ENCODE measurements at places on chromosomes 4 and X. TPM values are rescaled to one million over a fixed set of nuclear protein-coding genes. Genes with fewer than 3 reads are reported as not detected.

- no peak for DNase-seq
Measured at GRCh38 chr4:183675625-183676024, 16.5 kb downstream of the TRAPPC11 start.

DNA sequence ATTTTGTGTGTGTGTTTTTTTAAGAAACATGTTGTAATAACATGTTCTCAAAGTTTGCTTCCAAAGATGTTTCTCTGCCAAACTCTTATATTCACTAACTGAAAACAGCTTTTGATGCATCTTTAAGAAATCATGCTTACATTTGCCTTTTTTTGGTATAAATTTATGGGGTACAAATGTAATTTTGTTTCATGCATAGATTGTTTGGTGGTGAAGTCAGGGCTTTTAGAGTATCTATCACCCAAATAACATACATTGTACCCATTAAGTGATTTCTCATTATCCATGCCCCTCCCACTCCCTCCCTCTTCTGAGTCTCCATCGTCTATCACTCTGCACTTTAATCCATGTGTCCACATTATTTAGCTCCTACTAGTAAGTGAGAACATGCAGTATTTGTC is 30.8 kb downstream of the SPINK2 start:
- DNase-seq, result no peak

DNA sequence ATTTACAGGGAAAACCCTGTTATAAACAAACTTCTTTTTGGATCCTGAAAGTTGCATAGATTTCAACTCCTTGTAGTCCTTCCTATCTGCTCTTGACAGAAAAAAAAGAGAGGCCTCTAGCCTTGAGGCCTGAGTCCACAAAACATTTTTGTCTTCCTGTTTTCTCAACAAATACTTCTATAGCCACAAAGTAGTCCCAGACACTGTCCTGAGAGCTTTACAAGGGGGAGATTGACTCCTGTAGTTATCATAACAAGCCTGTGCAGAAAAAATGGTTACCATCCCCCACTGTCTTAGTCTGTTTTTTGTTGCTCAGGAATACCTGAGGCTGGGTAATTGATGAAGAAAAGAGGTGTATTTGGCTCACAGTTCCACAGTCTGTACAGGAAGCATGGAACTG is 35.2 kb downstream of the PCDH7 start:
- DNase-seq, result no peak

DNA sequence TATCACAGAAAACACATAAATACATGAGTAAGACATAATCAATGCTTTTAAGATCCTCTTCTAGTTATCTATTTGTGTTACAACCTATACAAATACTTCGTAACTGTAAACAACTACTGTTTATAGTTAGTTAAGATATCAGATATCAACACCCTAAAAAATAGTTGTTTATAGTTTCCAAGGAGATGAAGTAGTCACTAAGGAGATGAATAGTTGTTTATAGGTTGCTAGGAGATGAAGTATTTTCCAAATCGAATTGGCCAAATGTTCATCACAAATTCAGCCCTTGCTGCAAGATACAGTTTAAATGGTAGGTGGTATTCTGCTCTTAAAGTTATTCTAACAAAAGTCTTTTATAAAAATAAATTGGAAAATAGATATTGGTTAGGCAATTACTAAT is 618.2 kb upstream of the PCDH10 start:
- DNase-seq, result no peak

GRCh38 chrX:23478561-23478960 is 143.9 kb downstream of the PTCHD1 start:
- DNase-seq, result no peak

DNA sequence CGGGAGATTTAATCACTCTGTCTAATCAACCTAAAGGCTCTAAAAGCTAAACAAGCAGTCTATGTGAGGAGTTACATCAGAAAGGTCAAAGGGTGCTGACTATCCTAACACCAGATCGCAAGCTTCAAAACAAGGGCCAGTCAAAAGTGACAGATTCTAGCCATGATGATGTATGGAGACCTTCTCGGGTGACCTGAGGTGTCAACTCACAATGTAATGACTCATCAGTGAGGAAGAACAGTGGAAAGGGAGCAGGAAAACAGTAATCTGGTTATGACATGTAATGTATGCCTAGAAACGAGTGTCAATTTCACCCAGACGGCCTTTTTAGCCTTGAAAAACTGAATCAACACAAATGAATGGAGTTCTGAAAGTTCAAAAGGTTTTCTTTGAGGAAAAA is 375.3 kb downstream of the IDS start:
- DNase-seq, result peak; percentile 73

DNA sequence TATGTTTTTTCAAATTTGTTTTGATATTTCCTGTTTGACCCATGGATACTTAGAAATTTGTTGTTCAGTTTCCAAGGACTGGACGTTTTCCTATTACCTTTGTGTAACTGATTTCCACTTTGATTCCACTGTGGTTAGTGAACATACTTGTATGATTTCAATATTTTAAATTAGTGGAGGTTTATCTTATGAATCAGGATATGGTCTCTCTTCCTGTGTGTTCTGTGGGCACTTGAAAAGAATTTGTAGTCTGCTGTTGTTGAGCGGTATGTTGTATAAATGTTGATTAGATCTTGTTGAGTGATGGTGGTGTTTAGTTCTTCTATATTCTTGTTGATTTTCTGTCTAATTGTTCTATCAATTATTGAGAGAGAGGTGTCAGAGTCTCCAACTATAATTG is 21.2 kb upstream of the LAMTOR3 start:
- no peak for DNase-seq

- DNase-seq, result peak; percentile 39
Measured at GRCh38 chr4:112747036-112747435, 110.1 kb downstream of the LARP7 start.

- DNase-seq, result peak; percentile 72
Measured at GRCh38 chr4:76087007-76087769, 12.7 kb downstream of the ART3 start.

DNA sequence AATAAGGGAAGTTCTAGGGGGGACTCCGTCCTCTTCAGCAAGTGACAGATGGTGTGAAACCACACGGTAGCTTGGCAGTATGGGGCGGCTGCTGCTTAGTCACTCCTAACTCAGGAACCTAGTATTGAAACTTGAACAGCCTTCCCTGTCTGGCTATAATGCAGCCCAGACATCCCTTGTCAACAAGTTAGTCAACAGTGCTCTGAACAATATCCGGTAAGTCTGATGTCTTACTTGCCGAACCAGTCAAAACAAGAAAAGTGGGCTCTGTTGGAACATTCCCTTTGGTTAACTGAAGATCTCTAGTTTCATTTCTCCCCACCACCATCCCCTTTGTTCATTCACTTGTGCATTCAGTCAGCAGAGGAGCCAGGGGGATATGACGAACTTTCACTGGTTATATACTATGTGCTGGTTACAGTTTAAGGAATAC is 18.7 kb upstream of the CXCL13 start:
- DNase-seq, result peak; percentile 100

- no peak for DNase-seq
Measured at GRCh38 chrX:20333672-20334071, 67.0 kb upstream of the RPS6KA3 start.

DNA sequence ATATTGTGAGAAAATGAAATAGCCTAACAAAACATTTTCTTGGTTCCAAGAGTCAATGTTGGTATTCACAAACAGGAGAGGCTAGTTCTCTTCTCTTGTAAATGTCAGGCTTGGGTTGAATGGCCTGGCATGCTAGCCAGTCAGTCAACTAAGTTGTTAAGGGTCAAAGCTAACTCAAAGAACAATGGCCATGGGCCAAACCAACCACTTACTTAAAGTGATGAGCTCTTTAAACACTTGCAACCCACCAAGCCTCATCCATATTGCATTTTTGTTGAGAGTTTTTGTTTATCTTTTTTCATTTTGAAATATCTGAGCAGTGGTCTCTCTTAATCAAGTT is 394.5 kb downstream of the RAB28 start:
- no peak for DNase-seq

DNA sequence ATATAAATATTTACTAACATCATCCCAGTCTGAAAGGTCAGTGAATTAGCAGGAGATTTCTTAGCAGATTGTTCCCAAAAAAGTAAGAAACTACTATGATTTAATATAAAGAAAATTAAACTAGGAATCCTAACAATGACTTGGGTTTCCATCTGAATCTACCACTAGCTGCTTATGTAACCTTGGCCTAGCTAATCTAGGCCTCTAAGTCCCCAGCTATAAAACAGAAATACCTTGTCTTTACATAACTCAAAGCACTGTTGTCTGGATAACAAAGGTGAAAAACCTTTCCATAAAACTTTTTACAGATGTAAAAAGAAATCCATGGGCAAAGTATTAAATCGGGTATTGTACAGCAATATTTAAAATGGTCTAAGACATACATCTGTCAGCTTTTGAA is 3.0 kb downstream of the FBXL5 start:
- DNase-seq, result no peak

- no peak for DNase-seq
Measured at GRCh38 chr4:6309777-6310176, 40.1 kb downstream of the WFS1 start.

GRCh38 chr4:183960962-183961541 is 55.9 kb downstream of the STOX2 start:
- DNase-seq, result no peak

GRCh38 chr4:82247629-82248028 is 126.2 kb downstream of the HNRNPD start:
- no peak for DNase-seq

DNA sequence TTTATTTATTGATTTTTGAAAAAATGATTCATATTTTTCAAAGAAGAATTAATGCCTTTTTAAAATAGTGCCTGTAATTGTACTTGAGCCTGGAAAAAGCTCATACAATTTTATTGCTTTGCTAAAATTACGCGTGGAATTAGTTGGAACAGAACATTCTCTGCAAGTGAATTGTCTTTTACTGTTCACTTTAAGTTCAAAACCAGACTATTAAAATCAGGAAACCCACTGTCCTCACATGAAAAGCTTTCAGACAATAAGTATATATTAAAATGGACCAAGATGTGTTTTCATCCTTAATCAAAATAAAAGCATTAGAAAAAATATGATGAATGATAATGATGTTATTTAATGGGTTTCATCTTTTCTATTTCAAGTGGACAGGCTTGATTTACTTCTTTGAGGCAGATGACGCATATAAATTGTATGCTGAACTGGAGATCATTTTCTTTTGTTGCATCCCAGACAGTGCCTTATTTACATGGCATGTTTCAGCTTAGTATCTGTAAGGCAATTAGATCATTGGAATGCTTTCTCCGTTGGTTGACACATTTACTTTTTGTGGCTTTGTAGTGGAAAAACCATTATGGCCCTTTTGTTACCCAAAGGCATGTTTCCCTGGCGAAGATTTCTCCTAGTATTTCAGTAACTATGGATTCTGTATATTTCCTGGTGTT is 299.0 kb upstream of the MAGEC2 start:
- DNase-seq, result no peak

GRCh38 chr4:168857546-168858314 is 152.3 kb downstream of the CBR4 start:
- DNase-seq, result no peak

DNA sequence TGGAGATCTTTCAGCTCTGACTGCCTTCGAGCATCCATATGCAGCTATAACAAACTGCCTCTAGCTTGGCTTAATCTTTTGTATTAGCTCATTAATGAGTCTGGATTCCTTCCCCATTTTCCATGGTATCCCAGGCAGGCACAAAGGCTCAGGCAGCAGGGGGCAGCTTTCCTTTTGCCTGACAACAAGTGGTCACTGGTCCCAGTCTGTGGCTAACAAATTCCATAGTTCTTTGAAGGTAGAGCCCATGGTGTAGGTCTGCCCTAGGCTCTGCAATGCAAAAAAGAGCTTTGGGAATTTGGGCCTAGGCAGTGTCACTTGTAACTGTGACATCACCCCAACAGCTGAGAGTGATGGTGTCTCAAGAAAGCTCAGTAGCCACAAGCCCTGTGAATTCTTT is 234.4 kb upstream of the GPC4 start:
- DNase-seq, result no peak

DNA sequence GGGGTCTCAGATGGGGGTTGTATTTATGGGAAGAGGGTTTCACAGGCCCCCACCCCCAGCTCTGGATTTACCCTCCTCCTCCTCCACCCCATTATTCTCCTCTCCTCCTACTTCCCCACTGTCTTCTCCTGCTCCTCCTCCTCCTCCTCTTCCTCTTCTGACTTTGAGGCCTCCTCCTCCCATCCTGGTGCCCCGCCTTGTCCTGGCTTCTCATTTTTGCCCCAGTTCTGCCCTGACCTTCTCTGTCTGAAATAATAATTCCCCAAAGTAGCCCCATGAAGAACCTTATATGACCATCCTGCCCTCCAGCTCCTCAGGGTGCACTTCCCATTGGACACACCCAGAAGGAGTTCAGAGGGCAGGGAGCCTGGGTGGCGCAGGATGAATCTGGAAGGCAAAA is 351.4 kb upstream of the GATB start:
- DNase-seq, result no peak

- DNase-seq, result peak; percentile 44
Measured at GRCh38 chrX:10239611-10240064, 82.9 kb downstream of the CLCN4 start.

DNA sequence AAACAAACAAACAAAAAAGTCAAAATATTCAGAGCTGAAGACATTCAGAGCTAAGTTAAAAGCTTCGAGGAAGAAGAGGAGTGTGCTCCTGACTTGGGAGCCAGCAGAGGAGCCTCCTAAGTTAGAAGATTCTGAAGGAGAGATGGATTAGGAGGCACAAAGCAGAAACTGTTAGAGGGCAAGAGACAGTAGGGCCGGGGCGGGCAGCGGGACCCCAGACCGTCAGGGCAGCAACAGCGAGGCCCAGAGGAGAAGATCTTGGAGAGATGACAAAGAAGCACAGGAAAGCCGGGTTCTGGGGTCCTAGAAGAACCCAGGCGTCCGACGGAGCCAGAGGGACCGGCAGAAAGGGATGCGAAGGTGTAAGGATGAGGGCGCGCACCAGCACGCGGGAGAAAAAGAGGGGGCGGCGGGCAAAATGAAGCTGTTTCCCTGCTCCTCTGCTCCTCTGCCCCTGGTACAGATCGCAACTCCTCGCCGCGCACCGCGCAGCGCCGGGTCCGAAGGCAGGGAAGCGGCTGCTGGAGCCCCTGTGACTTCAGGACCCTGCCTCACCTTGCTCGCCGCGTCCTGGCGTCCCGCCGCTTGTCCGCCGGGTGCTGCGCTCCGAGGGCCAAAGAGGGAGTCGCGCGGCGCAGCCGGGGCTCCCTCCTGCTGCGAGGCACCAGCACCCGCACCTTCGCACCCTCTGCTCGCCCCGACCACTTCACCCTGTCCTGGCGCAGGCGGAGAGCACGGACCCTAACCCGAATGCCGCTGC is 477 bp downstream of the KLHL13 start:
- no peak for DNase-seq

The SMIM31 gene
- total RNA-seq, result not detected

The CENPE gene
- total RNA-seq, result 1.3 TPM

The HERC6 gene
- 1.1 TPM for total RNA-seq

The TMEM164 gene
- 16.4 TPM for total RNA-seq

The UGT2B28 gene
- total RNA-seq, result not detected

The PRDX4 gene
- total RNA-seq, result 147 TPM

The DUSP21 gene
- not detected for total RNA-seq

The ADH6 gene
- not detected for total RNA-seq

The PNMA3 gene
- total RNA-seq, result under 0.01 TPM

The CPLX1 gene
- not detected for total RNA-seq

The CCKAR gene
- not detected for total RNA-seq

The PABPC1L2A gene
- total RNA-seq, result not detected

The SPATA18 gene
- total RNA-seq, result 11.8 TPM

The NDST3 gene
- total RNA-seq, result not detected

The BGN gene
- total RNA-seq, result not detected
